ENCODE measurements at places on chromosomes 1 and 21.

DNA sequence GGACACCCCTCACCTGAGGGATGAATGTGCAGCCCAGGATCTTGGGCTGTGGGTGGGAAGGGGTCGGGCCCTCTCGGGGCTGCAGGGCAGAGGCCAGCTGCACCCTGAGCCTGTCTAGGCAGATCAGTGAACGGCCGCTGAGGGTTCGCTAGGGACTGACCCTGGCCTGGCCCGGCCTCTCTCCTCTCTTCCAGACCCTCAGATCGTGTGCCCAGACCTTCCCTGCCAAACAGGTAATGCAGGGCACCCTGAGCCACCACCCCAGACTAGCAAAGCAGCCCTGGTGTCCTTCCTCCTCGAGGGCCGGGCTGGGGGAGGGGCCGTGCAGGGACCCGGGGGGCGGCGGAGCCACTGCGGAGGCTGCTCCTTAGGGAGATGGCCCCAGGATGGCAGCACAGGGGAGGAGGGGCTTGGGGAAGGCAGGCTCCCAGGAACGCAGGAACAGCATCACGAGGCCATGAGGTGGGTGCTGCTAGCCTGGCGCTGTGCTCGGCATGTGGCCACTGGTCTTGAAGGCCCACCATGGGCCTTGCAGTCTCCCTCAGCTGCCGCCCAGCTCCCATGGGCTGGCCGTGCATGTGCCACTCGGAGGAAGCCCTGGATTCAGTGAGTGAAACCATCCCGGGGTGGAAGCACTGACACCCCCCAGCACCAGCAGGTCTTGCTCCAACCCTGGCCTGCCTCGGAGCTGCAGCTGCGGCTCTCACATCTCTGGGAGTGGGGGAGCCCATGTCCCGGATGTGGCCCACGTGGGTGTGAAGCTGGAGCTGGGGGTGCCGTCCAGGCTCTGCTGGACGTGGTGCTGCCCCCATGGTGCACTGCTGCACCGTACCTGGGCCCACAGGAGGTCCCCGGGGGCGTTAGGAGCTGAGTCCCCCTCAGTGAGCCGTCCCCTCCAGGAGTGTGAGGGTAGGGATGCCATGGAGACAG, 28.7 kb downstream of the COL6A2 start:
- no peak for DNase-seq

- no peak for DNase-seq
Measured at GRCh38 chr1:37821481-37821880, 13.5 kb upstream of the YRDC start.

GRCh38 chr21:37534431-37534830, 167.9 kb downstream of the DYRK1A start:
- DNase-seq: no peak

DNA sequence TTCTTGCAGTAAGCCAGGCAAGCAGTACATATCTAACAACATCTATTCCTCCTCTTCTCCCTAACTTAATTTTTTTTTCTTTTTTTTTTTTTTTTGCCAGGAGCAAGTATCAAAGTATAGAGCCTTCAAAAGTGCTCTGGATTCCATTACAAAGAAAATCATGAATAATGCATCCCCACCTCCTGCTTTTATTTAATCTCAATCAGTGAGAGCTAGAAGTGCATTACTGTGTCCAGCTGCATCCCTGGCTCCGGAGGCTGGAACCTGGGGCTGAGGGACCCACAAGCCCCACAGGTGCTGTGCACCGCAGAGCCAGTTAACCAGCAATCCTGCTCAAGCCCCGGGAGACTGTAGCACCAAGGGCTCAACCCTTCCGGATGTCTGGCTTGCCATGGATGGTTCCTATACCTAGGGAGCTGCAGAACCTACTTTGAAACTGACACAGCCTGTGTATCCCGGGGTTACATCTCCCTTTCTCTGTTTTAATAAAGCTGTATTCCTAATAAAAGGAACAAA, 455.9 kb upstream of the RUNX1 start:
- DNase-seq: no peak

DNA sequence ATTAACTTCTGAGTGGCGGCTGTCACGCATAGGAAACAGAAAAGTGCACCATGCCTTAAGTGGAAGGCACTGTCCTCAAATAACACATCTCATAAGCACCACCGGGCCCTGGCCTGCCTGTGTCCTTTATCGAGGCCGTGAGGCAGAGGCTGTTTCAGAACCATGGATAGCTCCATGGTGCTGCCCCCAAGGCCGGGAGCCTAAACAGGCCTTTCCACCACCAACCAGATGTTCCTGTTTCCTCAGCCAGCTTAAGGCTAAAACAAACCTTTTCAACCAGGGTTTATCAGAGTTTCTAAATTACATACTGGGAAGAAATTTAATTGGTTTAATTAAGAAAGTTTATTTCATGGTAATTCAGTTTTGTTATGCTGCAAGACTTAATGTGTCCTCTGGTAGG, 114.4 kb downstream of the DMRTA2 start:
- DNase-seq: no peak

DNA sequence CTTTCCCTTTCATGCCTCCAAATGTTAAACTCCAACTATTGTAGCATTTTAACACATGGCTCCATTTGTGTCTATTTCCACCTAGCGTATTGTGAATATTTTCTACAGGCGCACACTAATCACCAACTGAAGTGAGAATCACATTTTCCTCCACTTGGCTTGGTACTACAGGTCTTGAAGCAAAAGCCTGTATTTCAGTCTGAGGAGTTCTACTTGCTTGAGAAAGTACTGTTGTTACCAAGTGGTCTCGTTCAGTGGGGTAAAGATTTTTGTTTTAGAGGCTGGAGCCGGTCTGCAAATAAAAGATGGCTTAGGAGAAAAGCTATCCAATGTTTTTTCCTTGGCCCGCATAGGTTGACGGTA, 550 bp upstream of the PTBP2 start:
- DNase-seq: no peak

GRCh38 chr21:28310171-28310685, 682.4 kb downstream of the LTN1 start:
- no peak for DNase-seq

GRCh38 chr21:44618504-44618903, 6.6 kb downstream of the KRTAP10-8 start:
- no peak for DNase-seq

- DNase-seq: no peak
Measured at GRCh38 chr1:17194133-17194475, 10.8 kb upstream of the PADI1 start.

DNA sequence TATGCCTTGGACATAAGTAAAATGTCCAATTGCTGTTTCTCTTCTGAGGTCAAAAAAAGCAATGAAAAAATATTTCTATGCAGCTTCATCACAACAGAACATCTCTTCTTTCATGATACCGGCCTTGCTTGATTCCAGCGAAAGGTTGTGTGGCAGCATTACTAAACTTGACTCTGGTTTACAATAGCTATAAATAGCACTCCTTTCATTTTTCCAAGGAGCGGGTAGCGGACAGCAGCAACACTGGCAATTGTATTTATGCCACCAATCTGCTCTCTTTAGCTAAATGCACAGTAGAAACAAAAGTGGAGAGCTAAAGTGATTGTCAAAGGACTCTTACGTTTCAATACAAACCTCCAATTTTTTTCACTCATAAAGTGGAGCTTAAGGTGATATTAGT, 7.5 kb upstream of the DAB1 start:
- DNase-seq: no peak

DNA sequence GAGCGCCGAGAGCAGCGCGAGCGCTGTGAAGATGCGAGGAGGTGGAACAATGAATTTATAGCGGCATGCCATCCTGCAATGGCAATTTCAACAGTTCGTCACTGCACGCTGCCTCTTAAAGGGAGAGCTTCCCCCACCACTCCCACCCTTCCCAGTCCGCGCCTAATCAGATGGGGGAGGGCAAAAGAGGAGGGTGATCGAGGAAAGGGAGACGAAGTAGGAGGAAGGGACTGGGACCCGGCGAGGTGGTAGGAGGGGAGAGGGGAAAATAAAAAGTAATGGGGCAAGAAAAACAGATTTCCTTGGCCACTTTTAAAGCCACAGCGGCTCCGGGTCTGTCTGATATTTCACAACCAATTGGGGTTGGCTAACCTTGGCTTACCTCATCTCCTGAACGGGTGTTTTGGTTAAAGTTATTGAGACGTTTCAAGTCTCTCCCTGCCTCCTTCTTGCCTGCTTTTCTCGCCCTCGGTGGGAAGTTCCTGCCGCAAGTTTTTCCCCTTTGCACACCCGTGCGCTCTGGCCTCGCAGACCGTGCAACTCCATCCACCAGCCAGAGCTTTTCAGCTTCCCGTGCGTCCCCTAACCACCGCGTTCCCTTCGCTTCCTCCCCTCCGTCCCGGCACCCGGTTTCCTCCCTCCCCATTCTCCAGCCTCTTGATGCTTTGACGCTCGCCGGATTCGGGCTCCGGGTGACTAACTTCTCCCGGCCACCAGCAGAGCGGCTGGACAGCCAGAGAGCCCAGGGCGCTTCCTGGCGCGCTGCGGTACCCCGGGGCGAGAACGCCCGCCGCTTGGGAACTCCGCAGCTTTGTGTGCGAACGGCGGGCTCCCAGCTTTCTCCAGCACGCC, at the start of gene ADAMTS5:
TSS of gene ADAMTS5 (minus strand) at position 27 of the 852 bp plus-strand sequence. CDS start 697 bp downstream, outside the sequence.
- no peak for DNase-seq

DNA sequence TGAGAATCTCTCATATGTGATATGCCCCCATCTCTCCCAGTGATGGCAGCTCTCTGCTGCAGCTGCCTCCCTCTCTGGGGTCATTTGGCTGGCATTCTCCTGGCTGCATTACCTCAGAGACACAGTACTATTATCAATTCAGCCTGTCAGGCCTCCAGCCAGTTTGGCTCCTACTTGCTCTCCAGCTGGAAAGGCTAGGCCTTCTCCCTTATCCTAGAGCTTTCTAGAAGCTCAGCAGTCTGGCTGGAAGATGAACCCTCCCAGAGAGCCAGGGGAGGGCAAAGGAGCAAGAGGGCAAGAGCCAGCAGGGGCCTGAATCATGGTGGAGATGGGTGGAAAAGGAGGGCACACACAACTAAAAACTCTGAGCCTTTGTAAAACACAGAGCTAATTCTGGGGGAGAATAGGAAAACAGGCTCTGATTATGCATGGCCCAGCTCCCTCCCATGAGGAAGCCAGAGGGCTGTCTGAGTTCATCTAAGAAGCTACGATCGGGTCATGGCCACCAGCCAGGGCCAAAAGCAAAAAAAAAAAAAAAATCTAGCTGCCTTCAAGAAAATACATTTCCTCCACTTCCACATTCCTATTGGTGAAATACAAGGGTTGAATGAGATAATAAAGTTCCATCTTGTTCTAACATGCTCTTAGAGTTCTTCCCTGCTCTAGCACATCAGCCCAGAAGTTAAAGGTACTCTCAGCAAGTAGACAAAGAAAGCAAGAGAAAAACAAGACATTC, 8.8 kb downstream of the LAMB3 start:
- DNase-seq: no peak

DNA sequence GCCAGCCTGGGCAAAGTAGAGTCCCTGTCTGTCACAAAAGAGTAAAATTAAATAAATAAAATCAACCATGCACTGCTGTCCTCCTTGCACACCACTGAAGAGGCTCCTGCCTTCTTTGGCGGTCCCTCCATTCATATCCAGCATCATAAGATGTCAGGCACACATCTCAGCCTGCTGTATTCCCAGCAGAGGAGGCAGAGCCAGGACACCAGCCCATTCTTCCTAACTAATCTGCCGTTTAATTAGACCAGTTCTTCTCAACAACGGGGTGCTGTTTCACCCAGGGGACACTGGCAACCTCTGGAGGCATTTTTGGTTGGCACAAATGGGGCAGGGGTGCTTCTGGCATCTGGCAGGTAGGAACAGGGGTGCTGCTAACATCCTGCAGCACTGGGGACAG, 119.7 kb downstream of the ETS2 start:
- DNase-seq: no peak

DNA sequence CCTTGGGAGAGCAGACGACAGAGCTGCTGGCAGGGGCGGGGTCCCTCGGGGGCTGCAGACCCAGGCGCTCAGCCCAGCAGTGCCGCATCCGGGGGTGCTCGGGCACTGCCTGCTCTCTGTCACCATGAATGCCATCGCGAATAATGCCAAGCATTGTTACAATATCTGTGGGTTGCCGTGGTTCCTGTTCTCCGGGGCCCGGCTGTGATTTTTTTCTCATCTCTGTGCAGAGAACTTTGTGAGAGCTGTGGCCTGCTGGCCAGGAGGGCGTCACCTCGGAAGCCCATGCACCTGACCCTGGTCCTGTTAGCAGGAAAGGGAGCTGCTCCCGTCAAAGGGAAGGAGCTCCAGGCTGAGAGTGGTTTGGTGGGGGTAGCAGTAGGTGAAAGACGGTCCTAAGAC, 70.4 kb downstream of the PRDM16 start:
- DNase-seq: no peak

DNA sequence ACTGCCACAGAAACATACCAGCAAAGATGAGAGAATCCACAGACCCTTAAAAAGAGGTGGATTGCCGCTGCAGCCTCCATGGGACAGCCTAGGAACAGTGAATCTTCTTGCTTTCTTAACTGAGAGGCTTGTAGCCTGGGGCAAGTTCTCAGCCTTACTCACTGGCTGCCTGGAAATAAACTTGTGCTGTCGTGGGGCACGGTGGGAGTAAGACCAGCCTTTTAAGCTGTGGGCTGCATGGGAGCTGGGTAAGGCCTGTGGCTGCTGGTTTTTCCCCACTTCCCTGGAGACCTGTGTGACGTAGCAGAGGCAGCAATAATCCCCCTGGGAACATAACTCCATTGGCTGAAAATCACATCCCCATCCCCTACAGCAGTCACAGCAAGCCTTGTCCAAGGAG, 30.8 kb downstream of the CD2 start:
- no peak for DNase-seq

- no peak for DNase-seq
Measured at GRCh38 chr1:151367658-151368392, 4.7 kb downstream of the SELENBP1 start.

GRCh38 chr1:197464044-197464443, 196.0 kb downstream of the CRB1 start:
- no peak for DNase-seq

- no peak for DNase-seq
Measured at GRCh38 chr21:15775291-15775690, 45.5 kb downstream of the USP25 start.

DNA sequence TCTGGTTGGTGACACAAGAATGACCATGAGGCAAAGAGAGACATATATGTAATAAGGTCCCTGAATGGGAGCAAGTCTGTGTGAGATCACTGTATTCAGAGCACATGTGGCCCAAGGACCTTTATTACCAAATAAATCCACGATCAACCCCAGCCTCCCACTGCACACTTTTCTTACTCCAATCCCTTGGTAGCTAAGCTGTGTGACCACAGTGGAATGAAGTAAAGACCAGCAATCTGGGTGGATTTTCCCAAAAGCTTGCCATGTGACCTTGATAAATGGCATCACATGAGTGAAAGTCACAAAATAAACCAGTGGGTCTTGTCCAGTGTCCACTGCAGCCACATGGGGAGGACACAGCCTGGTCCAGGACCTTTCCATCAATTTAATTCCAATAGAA, 36.7 kb upstream of the TLR5 start:
- no peak for DNase-seq

- no peak for DNase-seq
Measured at GRCh38 chr1:58204284-58204683, 342.2 kb downstream of the OMA1 start.

- no peak for DNase-seq
Measured at GRCh38 chr1:175388285-175388684, 195.7 kb upstream of the KIAA0040 start.

- no peak for DNase-seq
Measured at GRCh38 chr1:12113433-12114339, 50.6 kb downstream of the TNFRSF8 start.

- DNase-seq: no peak
Measured at GRCh38 chr1:175885326-175885725, 141.9 kb upstream of the TNR start.

- DNase-seq: no peak
Measured at GRCh38 chr1:231387770-231388669, 34.1 kb downstream of the EGLN1 start.

GRCh38 chr21:29149808-29150425, 19.5 kb downstream of the MAP3K7CL start:
- DNase-seq: no peak

- DNase-seq: no peak
Measured at GRCh38 chr1:25524568-25525360, 18.6 kb upstream of the LDLRAP1 start.
